ENCODE measurements at places on chromosomes 16 and 17.

DNA sequence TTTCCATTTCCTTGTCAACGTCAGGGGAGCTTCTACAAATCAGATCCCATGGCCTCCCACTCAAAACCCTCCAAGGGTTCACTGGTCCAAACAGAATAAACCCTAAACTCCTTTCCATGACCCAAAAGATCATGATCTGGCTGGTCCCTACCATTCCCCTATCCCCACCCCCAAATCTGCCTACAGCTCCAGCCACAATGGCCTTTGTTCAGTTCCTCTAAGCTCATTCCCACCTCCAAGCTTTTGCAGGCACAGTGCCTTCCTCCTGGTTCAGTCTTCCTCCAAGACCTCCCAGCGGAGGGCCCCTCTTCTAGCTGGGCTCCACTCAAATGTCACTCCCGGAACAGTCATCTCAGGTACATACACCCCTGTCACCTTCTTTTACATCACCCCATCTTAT is 2.0 kb downstream of the GPRC5B start:
- no peak for DNase-seq

DNA sequence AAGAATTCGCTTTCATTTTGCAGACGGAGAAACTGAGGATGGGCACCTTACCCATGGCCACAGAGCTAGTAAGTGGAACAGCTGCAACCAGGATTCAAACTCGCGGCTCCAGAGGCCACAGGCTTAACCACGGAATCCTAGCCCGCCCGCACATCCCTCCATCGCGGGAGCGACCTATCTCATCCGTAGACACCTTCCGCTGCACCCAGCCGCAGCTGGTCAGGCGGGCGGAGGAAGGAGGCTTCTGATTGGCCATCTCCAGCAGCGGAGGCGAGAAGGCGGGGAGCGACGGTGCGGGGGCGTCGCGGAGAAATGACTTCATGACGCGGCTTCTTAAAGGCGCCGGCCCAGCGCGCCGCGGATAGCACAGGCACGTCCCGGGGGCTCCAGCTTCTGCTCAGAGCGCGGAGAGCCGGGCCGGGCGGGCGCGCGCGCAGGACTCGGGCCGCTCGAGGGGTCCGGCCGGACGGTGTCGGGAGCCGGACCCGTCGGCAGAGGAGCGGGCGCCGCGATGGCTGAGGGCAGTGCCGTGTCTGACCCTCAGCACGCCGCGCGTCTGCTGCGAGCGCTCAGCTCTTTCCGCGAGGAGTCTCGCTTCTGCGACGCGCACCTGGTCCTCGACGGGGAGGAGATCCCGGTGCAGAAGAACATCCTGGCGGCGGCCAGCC is at the start of gene GAN:
GAN (plus strand) TSS at position 360 of the 668 bp plus-strand sequence; CDS start at position 512, 152 bp downstream.
- DNase-seq, result peak; percentile 97

DNA sequence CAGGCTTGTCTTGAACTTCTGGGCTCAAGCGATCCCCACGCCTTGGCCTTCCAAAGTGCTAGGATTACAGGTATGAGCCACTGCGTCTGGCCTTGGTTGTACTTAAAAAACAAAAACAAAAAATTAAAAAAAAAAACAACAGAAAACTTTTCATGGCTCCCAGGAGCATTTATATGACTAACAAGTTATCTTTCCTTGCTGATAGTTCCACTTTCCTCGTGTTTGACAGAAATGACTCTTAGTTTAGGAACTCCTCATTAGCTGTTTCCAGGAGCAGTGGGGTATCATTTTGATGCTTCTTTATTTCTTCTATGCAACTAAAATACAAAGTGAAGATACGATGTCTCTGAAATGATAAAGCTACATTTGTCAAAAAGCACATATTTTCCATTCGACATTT is 165.4 kb downstream of the PRKCA start:
- no peak for DNase-seq

DNA sequence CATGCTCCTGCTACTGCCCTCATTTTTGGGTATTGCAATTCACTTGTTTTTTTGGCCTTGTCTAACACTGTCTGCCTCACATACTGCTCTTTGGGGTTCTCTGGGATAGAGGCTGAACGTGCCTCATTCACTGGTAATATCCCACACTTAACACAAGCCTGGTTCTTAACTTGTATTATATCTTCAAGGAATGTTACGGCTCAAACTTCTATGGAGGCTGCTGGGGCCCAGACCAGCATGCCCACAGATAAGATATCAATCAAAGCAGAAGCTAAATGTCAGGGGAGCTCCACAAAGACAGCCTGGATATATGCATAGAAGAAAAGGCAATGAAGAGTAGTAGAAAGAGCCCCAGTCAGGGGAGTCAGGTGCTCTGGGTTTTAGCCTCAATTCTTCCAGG is 103.5 kb downstream of the WSCD1 start:
- no peak for DNase-seq

DNA sequence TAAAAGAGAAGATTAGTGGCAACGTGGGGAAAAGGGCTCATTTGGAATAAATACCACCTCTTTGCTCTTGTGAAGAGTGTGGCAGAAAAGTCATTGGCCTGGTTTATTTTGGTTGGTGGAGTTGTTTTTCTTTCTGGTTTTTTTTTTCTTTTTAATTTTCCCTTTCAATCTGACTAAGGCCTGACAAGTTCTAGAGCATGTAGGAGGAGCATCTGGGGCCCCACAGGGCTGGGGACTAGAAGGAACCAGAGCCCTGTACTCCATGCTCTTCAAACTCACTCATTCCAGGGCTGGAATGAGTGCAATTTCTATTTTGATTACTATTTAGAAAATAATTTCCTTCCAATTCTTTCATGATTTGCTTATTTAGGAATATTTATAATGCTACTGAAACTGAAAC is 13.3 kb downstream of the IRX5 start:
- no peak for DNase-seq

DNA sequence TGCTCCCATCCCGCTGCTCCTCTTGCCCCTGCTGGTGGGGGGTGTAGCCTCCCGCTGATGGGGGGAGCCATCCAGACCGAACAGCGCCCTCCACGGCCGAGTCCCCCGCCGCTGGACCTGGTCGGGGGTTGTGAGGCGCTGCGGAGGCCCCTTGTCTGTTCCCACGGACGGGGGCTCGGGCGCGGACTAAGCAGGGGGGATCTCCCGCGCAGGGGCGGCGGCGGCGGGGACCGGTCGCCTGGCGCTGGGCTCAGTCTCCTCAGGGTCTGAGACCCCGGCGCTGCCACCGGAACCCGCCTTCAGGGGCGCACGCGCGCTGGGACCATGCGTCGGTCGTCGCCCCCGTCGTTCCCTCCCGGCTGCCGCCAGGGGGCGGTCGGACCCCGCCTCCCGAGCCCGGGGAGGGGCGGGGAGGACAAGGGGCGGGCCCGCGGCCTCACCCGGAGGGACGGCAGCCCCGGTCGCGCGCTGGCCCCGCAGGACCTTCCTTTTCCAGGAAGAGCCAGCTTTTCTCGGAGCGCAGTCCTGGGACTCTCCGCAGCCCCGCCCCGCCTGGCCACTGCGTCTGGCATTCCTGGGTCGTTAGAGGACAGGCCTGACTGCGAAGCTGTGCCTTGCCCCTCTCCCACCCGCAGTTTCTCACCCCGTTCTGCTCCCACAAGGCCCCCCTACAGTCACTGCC is 6.3 kb upstream of the IL32 start:
- DNase-seq, result peak; percentile 91

DNA sequence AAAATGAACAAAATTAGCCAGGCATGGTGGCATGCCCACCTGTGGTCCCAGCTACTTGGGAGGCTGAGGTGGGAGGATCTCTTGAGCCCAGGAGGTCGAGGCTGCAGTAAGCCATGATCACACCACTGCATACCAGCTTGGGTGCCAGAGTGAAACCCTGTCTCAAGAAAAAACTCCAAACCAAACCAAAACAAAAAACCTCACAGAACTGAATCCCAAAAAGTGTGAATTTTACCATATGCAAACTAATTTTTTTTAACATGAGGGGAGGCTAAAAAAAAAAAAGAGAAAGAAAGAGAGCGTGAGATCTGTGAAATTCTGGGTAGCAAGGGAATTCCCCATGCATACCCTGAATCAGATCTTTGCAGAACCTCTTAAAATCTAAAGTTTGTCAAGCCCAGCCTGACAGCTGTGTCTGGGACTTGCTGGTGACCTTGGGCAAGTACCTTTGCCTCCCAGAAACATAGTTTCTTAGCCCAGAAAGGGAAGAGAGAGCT is 17.1 kb upstream of the CDH1 start:
- DNase-seq, result no peak

DNA sequence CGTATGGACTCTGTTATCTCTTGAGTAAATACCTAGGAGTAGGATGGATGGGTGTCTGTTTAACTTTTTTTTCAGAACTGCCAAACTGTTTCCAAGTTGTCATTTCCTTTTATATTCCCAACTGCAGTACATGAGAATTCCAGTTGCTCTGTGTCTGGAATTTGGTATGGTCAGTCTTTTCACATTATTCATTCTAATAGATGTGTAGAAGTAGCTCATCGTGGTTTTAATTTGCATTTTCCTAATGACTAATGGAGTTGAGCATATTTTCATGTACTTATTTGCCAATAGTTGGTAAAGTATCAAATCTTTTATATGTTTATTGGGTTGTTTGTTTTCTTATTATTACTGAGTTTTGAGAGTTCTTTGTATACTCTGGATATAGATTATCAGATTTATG is 27.0 kb downstream of the MRTFB start:
- no peak for DNase-seq

DNA sequence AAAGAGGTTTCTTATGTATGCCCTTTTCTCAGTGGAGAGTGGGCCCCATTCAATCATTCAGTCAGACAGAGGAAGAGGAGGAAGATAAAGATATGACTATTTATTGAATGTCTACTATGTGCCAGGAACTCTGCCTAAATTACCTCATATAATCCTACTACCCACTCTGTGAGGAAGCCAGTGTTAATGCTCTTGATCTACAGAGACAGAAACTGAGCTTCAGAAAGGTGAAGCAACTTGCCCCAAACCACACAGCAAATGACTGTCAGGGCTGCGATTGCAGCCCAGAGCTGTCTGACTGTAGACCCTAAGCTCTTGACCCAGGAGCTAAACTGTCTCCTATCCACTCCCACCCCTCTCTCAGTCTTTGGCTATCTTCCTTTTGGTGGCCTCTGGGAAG is 8.4 kb downstream of the SRCIN1 start:
- no peak for DNase-seq

DNA sequence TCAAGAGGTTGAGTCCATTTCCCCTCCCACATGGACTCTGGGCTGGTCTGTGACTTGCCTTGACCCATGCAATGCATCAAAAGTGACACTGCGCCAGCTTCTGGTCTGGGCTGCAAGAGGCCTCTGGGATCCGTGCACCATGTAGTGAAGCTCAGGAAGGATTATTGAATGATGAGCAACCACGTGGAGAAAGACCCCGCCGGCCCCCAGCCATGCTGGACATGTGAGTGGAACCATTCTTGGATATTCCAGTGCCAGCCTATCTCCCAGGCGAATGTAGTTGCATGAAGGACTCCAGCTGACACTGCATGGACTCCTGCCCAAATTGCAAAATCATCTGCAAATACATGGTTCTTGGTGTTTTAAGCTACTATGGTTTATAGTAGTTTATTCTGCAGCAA is 7.6 kb upstream of the ALOX15B start:
- no peak for DNase-seq
